ENCODE measurements at places on chromosomes 1 and 21.

DNA sequence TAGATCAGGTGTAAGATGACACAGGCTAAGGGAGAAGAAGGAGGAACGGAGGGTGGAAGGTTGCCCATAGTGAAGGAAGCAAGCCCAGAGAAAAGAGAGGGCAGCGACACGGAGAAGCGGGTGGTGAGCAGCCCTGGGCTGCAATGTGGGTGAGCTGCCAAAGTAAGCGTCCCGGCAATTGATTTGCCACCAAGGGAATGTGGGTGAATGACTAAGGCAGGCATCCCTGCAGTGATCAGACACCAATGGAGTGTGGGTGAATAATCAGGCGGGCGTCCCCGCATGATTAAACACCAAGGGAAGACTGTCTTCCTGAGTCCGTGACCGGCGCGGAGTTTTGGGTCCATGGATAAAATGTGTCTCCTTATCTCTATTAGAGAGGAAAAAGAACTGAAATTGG is 79.6 kb downstream of the UCHL5 start:
- DNase-seq: no peak

DNA sequence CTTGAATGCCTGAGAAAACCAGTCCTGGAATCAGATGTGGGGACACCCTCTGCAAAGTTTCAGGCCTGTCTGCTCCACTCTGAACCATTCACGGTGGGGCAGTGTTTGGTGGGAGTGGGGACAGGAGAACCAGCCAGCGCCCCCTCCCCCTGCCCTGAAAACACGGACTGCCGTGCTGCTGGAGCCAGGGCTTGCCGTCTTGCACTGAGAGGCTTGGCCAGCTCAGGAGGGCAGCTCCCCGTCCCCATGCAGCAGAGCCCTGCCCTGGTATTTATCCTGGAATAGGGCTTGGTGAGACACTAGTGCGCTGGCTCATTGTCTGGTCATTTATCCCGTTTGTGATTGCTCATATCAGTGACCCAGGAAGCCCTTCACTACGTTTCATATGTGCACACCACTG is 3.9 kb downstream of the S100B start:
- DNase-seq: no peak

GRCh38 chr1:98406352-98407088 is 255.0 kb upstream of the SNX7 start:
- DNase-seq: no peak

- no peak for DNase-seq
Measured at GRCh38 chr21:37381883-37382585, 15.5 kb downstream of the DYRK1A start.

- DNase-seq: no peak
Measured at GRCh38 chr1:70891051-70891843, 156.4 kb downstream of the PTGER3 start.

- no peak for DNase-seq
Measured at GRCh38 chr1:61372944-61373343, 290.6 kb downstream of the NFIA start.

GRCh38 chr1:203186446-203187303 is at the start of gene CHI3L1:
Gene CHI3L1 (minus strand): TSS chr1:203186704. CDS start chr1:203186623, 81 bp downstream.
- peak; percentile 23 for DNase-seq

DNA sequence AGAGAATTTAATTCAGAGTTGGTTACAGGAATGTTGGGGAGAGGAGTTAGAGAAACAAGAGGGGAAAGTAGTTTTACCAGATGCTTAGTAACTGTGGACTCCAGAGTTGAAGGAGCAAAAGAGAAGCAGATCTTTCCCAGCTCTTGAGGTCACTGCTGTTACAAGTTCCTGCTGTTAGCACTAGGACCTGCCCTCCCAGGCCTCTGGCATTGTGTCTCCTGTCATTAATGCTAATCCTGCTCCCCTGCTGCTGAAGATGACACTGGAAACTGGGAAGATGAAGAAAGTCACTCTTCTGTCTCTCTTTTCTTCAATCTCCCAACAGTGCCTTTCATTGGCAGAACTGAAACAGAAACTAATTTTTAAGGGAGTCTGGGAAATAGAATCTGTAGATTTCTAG is 845.6 kb downstream of the ADGRL2 start:
- DNase-seq: no peak

DNA sequence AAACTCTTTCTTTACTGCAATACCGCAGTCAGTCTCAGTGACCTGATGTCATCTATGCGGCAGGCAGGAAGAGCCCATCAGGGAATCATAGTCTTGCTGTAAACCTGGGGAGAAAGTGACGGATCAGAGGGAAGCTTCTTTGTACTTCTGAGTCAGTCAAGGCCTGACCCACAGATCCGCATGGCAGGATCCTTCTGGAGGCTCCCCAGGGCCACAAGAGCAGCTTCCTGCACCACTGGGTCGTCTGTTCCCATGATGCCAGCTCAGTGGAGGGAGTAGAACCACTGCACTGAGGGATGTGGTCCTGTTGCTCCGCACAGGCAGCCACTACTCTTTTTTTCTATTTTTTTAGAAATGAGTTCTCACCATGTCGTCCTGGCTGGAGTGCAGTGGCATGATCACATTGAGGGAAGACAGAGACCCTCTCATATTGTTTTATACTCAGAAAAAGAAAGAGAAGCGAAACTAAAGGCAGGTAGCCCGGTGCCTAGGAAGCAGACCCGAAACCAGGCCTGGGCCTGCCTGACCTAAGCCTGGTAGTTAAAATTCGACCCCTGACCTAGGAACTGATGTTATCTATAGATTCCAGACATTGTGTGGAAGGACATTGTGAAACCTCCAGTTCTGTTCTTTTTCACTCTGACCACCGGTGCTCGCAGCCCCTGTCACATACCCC is 6.3 kb upstream of the ERVH48-1 start:
- no peak for DNase-seq

DNA sequence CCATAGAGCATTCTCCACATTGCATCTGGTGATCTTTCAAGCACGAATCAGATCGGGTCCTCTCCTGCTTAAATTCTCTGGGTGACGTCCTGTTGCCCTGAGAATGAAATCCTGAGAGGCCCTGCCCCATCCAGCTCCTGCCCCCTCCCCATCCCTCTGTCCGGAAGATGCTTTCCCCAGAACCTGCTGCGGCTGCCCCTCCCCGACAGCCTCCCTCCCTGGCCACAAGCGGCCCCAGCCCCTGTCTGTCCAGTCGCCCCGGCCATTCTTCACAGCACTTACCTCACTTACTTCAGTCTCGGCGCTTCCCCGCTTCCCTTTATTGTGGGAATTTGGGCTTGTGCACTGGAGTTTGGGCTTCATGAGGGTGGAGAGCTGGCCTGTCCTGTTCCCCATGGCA is 40.3 kb downstream of the TAS1R2 start:
- no peak for DNase-seq

DNA sequence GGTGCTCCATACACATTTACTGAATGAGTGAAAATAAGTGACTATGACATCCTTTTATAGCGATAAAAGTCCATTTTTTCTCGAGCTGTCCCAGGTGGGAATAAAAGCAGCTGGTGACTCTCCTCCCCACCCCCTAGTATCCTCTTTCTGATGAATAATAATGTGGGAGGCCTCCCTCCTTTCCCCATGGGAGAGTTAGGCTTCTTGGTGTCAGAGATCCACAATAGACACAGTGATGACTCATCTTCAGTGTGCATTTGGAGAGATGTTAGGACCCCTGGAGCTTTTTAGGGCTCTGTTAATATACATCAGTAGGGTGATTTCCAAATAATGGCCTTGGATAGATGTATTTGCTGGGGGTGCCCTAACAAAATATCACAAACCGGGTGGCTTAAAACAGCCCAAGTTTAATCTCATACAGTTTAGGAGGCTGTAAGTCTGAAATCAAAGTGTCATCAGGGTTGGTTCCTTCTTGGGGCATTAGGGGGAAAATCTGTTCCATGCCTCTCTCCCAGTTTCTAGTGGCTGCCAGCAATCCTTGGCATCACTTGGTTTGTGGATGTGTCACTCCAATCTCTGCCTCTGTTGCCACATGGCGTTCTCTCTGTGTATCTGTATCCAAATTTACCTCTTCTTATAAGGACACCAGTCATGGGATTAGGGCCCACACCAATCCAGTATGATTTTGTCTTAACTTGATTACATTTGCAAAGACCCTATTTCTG is 4.4 kb upstream of the PHC2 start:
- DNase-seq: no peak

- DNase-seq: no peak
Measured at GRCh38 chr1:226697151-226697928, 41.7 kb downstream of the ITPKB start.

GRCh38 chr1:85862456-85862855 is 154.2 kb upstream of the ZNHIT6 start:
- no peak for DNase-seq

- no peak for DNase-seq
Measured at GRCh38 chr1:79042117-79042516, 35.6 kb upstream of the ADGRL4 start.

- DNase-seq: peak; percentile 67
Measured at GRCh38 chr1:25810341-25811299, 9.1 kb upstream of the MTFR1L start.

DNA sequence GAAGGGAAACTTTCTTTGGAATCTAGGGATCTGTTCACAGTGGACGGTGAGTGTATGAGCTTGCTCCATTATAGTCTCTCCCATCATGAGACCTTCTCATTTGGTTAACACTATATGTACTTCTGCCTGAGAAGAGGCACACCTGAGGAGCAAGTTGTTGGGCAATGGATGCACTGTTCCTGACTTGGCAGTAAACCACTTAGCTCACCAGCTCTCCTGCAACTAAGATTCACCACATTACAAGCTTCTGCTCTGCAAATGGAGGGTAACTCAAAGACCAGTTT is 10.2 kb downstream of the MACF1 start:
- DNase-seq: no peak

- no peak for DNase-seq
Measured at GRCh38 chr1:182119631-182120030, 58.1 kb upstream of the ZNF648 start.

DNA sequence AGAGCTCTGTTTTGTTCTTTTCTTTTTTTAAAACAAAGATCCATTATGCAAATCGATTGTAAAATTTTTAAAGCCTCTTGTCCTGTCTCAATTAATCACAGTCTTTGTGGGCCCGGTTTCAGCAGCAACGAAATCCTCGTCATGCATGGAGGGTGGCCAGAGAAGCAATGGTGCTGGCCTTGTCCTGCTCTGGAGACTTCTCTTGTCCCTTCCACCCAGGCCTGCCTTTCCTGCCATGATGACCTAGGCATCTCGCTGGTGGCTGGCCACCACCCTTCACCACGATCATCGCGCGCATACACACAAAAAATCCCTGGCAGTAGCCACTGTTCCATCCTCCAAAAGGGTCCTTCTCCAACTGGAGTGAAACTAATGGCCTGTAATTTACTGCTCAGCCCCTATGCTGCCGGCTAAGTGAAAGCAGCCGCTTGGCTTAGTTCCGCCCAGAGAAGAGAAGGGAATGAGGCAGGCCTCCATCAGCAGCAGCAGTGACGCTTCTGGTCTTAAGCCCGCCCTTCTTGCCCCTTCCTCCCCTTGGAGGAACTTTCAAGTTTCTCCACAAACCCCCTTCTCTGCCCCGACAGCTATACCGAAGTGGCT is 309.5 kb downstream of the NPHP4 start:
- no peak for DNase-seq

DNA sequence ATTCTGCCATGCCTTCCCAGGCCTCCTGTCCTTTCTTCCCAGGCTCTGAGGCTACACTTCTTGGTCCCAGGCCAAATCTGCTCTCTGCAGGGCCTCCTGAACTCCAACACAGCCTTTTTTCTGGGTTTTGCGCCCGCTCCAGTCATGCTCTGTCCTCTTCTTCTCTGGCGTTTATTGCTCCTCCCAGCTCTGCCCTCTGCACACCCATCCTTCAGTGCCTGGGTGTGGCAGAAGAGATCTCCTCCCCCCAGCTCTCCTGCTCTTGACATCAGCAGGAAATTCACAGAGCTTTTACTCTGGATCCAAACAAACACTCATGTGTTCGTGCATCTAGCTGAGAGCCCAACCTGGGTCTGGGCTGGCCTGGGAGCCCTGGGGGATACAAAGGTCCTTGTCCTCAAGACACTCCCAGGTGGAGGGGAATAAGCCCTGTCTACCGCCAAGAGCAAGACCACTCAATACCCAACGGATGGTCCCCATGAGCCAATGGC is 22.9 kb upstream of the EPS8L3 start:
- DNase-seq: no peak

DNA sequence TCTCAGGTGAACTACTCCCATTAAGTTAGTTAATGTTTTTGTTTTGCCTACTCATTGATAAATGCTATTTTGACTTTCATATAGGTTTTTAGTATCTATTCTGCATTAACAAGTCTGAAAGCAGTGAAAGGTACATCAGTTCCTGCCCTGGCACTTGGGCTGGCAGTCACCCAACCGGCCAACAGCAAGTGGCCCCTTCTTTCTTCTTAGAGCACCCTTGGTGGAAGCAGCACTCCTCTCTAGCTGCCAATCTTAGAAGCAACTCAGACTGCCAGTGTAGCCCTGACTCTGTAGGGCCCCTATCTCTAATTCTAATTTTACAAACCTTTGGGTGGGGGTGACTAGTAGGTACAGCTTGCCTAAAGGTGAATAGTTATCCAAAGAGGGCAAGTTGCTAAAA is 155.7 kb downstream of the FGGY start:
- no peak for DNase-seq

GRCh38 chr1:66399888-66400529 is 133.9 kb upstream of the SGIP1 start:
- DNase-seq: no peak

GRCh38 chr1:118294875-118295642 is 110.0 kb upstream of the SPAG17 start:
- no peak for DNase-seq

GRCh38 chr21:45830221-45830640 is 151.3 kb upstream of the COL6A1 start:
- DNase-seq: no peak

DNA sequence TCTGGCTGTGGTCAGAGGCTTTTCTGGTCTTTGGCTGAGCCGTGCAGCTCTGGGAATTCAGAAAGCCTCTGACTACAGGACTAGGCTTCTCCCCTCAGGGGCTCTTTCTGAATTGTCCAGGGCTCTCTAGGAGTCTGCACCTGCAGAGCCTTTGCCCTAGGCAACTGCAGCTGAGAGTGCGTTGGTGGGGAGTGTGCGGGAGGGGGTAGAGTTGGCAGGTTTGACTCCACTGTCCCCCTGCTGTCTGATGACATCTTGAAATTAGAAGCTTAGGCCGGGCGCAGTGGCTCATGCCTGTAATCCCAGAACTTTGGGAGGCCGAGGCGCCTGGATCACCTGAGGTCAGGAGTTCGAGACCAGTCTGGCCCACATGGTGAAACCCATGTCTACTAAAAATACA is 32.9 kb downstream of the KIAA1614 start:
- no peak for DNase-seq

- no peak for DNase-seq
Measured at GRCh38 chr1:206734499-206735142, 36.0 kb upstream of the IL19 start.

- peak; percentile 88 for DNase-seq
Measured at GRCh38 chr1:1137256-1138045, 21.6 kb upstream of the C1orf159 start.

DNA sequence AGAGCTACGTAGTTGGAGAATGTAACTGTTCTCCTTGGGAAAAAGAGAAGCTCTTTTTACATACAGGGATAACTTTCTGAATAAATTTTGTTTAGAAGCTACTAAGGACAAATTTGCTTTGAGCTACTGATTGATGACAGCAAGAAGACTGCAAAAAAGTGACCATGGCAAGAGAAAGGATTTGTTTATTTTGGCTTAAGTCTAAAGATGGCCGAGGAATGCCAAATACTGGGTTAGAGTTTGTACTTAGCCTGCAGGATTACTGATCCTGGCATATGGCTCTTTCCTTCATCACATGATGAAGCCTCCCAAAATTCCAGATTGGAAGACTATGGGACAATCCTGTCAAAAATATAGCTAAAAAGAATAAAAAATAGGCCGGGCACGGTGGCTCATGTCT is 28.7 kb downstream of the RPS27 start:
- DNase-seq: no peak
